ENCODE measurements at places on chromosomes 16 and 17.

DNA sequence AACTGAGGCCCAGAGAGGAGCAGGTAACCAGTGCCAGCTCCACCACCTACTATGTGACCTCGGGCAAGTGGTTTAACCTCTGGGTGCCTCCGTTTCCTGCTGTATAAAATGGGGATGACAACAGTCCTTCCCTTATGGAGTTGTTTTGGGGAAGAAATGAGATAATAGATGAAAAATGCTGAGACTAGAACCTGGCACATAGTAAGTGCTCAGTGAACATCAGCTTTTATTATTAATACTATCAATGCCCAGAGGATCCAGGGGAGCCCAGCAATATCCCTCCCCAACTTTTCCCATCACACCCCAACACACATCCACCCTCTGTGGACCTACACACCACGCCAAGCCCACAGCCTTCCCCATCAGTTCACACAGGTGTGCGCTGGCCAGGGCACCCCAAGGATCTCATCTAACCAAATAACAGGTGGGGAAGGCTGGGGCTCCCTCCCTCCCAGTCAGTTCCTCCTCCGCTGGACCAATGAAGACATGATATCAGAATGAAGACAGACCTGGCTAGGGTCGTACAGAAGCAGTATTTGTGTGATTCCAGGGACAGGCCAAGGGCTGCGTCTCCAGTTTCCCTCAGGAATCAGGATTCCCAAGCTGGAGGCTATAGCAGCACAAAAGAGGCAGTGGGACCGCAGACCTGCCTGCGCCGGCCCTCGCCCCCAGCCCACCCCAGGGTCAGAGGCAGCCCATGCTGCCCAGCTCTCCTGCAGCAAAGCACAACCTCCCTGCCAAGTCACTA is 1.8 kb downstream of the ATP2A3 start:
- DNase-seq, result no peak

DNA sequence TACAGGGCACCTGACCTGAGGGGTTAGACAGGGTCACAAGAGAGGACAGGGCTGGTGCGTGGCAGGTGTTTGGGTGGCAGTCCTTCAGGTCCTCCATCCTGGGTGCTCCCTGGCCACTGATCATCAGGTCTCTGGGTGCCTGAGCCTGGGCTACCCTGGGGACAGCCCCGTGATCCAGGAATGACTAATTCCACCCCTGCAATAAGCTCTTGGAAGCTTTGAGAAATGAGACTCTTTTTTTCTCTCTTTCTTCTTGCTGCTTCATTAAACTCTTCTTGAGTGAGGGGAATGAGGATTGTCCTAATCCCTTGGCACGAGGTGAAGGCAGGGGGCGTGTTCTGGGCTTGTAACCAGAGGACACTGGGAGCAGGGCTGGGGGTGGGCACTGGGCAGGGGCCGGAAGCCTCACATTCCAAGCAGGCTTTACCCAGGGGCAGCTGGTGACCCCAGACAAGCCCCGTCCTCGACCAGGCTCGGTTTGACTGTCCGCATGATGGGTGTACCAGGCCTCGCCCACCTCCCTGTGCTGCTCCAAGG is 21.4 kb upstream of the SPNS2 start:
- no peak for DNase-seq

- peak; percentile 45 for DNase-seq
These were observed 47.8 kb downstream of the BMERB1 start for GRCh38 chr16:15482068-15482747.

- no peak for DNase-seq
These were observed 353.5 kb upstream of the GOT2 start for GRCh38 chr16:59087641-59088040.

GRCh38 chr16:58495521-58496331 is 4.2 kb upstream of the NDRG4 start:
- no peak for DNase-seq

- DNase-seq, result no peak
These were observed 885 bp upstream of the SLFN13 start for GRCh38 chr17:35449371-35449931.

DNA sequence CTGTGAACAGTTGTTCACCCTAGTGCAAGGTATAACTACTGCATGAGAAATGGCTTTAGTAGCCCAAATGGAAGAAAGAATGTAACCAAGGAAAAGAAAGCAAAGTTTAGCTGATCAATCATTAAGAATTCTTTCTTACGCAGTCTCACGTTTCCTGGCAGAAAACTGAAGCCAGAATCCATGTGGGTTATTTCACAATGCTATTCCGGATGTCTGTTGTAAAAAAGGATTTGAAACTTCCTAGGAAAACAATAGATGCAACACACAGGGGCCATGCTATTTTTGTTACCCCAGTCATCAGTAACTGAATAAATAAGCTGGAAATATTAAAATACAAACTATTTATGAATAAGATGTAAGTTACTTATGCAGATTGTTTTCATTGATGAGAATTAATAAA is 802.5 kb downstream of the CDH8 start:
- no peak for DNase-seq

DNA sequence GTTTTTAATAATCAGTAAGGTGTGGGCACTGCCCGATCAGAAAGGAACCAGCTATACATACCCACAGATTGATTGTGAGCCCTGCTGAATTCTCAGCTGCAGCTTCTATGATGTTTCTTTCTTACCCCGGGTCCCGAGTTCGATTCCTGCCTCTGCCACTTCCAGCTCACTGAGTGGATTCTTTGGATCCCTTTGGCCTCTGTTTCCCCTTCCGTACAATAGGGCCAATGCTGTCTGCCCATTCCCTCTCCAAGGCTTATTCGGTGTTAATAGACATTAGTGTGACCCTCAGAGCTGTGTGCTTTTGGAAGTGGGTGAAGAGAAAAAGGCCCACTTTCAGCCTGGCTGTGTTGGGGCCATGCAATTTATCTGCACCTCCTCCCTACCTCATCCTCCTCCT is 115.8 kb downstream of the IRX5 start:
- DNase-seq, result no peak

DNA sequence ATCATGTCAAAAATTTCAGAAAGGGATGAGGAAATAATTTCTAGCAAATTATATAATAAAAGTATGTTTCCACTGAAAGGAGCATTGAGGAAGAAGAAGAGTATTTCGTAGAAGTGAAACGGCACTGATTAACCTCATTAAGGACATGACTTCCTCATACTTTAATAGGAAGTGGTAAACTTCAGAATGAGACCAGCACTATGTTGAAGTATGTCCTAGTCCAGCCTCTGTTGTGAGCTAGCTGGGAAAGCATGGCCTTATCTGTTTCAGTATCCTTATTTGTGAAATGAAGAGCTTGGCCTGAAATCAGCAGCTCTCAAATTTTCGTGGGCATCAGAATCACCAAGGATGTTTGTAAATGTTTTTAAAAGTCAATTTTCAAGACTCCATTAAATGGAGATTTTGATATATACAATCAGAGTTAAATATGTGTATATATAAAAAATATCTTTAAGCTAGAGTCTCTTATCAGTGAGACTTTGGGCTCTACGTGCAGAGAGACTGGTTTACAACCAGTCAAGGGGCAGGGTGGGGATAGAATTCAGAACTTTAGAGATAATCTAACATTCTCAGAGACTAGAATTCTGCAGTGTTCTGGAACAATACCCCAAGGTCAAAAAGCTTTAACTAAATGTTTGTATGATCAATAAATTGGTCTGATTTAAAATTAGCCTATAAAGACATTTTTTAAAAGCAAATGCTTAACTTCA is 365.4 kb downstream of the CDH13 start:
- DNase-seq, result no peak

GRCh38 chr16:66717112-66717675 is 20.7 kb upstream of the CMTM4 start:
- DNase-seq, result no peak

DNA sequence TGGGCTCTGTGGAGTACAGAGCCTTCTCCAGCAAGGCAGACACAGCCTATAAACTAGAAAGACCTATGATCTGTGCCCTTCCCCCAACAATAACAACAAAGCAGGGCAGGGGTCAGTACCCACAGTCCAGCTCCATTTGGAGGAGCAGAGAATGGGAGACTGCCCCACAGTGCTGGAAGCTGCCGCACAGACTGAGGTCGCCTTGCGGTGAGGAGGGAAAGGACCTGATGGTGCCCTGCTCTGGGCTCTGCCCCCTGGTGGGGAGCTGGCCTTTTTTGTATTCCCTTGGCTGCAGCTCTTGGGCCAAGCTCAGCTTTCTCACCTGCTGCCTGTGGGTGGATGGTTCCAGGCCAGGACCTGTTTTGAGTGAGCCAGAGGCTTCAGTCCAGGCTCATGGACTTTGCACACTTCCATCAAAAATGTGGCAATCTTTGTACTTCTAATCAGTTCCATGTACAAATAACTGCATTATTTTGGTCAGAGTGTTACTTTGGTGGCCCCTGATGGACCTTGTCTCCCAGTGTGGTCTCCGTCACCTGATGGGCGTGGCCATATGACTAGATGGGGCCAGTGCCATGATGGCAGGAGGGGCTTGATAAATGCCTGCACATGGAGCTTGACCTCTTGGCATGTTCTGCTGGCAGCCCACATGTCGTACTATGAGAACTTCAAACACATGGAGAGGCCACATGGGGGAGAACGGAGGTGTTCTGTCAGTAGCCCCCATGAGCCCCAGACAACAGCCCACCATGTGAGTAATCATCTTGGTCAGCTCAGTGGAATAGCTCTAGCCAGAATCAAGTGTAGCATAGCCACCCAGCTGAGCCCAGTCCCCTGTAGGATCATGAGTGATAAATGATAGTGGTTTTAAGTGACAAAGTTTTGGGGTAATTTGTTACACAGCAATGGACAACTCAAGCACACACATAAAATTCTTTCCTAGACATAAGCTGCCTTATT is 24.2 kb downstream of the B9D1 start:
- peak; percentile 34 for DNase-seq

GRCh38 chr17:72764632-72765041 is 327.9 kb downstream of the SLC39A11 start:
- no peak for DNase-seq

DNA sequence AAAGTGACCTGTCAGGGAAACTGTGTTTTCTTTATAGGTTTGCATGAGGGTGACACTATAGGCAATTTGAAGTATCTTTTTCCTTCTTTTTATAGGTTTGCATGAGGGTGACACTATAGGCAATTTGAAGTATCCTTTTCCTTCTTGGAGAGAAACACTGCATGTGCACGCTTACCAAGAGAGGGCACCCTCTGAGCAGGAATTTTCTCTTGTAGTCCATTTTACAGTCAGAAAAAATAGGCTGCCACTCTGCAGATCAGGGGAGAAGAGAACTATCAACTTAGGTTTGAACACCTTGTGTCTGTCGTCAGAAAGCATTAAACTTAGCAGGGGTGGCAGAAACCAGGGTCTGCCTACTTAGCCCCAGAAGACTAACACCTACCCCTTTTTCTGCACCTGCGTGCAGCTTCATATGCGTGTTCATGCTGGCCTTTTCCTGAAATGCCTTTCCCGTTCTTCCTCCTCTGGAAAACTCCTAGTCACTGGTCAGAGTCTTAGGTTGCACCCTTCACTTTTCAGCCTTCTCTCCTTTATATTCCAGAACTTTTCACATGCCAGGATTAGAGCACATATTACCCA is 16.4 kb upstream of the SMIM36 start:
- DNase-seq, result no peak

GRCh38 chr16:50842013-50842505 is 100.2 kb downstream of the CYLD start:
- DNase-seq, result no peak

- no peak for DNase-seq
These were observed 142.4 kb downstream of the CYLD start for GRCh38 chr16:50884066-50884860.

DNA sequence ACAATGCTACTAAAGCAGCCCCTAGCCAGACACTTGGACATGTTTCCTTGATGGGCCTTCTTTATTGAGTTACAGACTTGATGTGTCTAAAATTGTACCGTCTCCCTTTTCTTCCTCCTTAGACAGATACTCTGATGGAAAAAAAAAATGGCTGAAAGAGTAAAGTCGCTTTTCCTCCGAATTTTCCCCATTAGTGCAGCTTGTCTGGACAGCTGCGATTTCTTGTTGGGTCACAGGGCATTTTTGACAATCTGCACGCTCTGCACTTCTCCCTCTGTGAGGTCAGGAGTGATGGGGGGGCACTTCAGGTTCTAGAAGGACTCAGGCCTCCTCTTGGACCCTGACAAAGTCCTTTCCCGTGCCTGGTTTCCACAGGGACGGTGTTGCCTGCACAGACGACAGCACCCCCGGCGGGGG is 968 bp upstream of the PRKAR1A start:
- no peak for DNase-seq

- DNase-seq, result no peak
These were observed 10.8 kb downstream of the SLC22A31 start for GRCh38 chr16:89189358-89190025.

GRCh38 chr17:74130841-74131240 is 72.6 kb upstream of the RPL38 start:
- DNase-seq, result no peak

GRCh38 chr17:47057830-47058229 is 78.8 kb upstream of the RPRML start:
- no peak for DNase-seq

DNA sequence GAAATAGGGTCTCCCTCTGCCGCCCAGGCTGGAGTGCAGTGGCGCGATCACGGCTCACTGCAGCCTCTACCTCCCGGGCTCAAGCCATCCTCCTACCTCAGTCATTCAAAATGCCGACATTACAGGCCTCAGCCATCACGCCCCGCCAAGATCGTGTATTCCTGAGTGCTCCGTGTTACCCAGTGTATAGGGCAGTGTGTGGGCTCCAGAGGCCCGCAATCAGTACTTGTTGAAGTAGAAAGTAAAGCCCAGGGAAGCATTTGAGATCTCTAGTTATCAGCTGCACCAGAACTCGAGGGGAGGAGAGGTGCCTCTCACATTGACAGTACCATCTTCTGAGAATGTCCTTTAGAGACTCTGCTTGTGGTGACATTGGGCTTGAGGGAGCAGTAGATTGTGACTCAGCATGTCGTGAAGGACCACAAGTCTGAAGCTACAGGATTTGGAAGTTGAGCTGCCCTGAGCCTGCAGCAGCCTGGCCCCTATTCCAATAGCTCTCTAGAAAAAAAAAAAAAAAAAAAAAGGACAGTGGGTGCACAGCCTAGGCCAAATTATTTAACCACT is 1.1 kb upstream of the PRPSAP1 start:
- no peak for DNase-seq

DNA sequence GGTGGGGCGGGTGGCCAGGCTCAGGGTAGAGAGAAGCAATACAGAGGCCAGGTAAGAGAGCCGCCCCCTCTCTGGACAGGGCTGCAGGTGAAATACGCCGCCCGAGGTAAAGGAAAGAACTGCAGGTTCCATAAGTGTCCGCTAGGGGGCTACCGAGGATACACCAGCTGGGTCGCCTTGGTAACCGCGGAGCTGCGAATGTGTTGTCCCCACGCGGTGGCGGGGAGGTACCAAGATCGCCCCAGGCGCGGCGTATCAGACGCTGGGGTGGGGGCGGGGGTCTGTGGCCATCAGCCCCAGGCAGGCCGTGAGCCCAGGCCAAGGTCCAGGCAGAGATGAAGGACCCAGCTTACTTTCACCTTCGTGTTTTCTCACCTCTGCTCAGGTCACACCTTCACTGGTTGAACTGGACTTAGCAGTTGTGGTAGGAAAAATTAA is 18.4 kb upstream of the ZFP90 start:
- peak; percentile 74 for DNase-seq

GRCh38 chr16:84268291-84269040 is 26.2 kb upstream of the WFDC1 start:
- no peak for DNase-seq

GRCh38 chr16:2902337-2903130 is 9.2 kb upstream of the FLYWCH1 start:
- no peak for DNase-seq

- no peak for DNase-seq
These were observed 11.9 kb downstream of the MSI2 start for GRCh38 chr17:57268181-57268580.

Measured in stimulated activated CD8-positive, alpha-beta memory T cell treated with anti-CD3 and anti-CD28 coated beads, Interleukin-15, amount 100 ng/mL, for 48 hours (primary cell).